ENCODE measurements at places on chromosomes 4 and X.

GRCh38 chrX:49192722-49193328 is 6.7 kb upstream of the PRICKLE3 start:
- no peak for DNase-seq

DNA sequence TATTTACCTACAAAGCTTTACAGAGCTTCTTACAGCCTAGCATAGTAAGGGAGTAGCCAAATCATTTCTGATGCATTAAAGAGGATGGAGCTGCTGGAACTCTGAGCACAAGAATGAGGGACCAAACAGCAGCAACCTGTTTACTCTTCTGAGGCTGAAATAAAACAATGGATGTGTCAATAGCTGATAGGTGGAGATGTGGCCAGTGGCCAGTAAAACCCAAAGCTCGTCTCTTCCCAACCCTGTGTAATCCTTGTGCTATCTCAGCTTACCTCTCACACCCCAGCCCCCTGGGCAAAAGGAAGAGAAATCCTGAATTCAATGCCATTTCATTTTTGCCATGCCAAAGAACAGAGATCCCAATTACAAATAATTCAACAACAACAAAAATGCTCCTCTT is 446.7 kb upstream of the SMIM31 start:
- no peak for DNase-seq

DNA sequence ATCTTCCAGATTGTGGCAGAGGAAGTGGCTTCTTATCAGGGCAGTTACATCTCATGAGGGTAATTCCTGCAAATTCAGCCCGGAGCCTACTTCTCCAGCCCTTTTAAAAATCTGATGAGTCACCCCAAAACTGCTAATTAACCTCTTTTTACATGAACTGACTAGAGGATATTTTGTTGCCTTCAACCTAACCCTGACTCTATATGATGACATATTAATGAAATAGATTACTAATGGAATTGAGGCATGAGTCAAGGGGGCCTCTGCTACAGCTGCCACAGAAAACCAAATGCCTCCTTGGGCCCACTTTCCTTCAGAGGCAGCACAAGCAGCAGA is 72.5 kb downstream of the QRFPR start:
- no peak for DNase-seq

- DNase-seq, result no peak
These were observed 67.0 kb downstream of the UCHL1 start for GRCh38 chr4:41323706-41324105.

DNA sequence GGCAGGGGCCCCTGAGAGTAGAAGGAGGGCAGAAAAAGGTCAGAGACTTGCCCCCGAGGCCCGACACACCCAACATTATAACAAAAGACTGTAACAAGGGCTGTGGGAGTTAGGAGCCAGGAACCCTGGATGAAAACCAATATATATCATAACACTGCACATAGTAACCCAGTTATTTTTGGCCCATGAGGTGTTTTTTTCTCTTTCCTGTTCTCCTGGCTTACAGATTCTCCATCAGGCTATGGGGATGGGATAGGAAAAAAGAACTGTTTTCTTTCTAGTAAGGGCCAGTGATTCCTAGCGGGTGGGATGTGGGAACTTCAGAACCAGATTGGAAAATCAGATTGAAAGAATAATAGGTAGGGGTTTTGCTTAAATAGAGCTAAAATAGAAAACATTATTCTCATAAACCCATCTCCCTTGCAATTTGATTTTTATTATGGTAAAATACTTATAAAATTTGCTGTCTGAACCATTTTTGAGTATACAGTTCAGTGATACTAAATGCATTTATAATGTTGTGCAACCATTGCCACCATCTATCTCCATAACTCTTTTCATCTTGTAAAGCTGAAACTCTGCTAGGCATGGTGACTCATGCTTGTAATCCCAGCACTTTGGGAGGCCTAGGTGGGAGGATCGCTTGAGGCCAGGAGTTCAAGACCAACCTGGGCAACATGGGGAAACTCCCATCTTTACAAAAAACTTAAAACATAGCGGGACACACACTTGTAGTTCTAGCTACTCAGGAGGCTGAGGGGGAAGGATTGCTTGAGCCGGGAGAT is 33.5 kb downstream of the SNX25 start:
- DNase-seq, result no peak

- no peak for DNase-seq
These were observed 87.4 kb upstream of the PCDH7 start for GRCh38 chr4:30632751-30633150.

- no peak for DNase-seq
These were observed 84.4 kb downstream of the CFAP299 start for GRCh38 chr4:80419946-80420345.

Measured in vagina (tissue), 2 donors.